ENCODE measurements at places on chromosomes 12 and 14.
A peak's percentile ranks its signal among the peaks of the same experiment; 100 is the strongest.

DNA sequence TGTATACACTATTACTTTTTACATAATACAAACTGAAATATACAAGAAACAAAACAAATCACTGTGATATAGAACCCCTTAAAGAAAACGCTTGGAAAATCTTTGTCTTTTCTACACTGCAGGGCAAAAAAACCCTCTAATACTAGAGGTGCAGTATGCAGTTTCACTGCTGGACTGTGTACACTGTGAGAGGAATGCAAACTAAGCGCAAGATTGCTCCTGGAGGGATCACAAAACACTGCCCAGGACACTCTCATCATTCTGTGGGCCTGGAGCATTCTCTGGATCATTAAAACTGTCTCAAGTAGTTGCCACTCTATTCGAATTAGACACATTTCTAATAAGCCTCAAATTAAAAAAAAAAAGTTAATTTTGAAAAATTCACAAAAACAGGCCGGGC is 217.6 kb downstream of the MED13L start:
- DNase-seq: no peak

- DNase-seq: peak; percentile 80
These were observed 26.1 kb upstream of the CIPC start for GRCh38 chr14:77071938-77072388.

GRCh38 chr12:6088921-6089747 is 35.3 kb downstream of the VWF start:
- DNase-seq: peak; percentile 24

- no peak for DNase-seq
These were observed 1.9 kb downstream of the MYO1A start for GRCh38 chr12:57047981-57048380.

GRCh38 chr14:103928011-103928890 is at the start of gene TDRD9:
Gene TDRD9 (plus strand): TSS chr14:103928456. CDS start chr14:103928510, 54 bp downstream.
- no peak for DNase-seq

All from NCI-H226 (cell line).